Cardiac ventricle fibroblast (primary cell): ENCODE measurements at places on chromosomes 3 and 15. TPM values are rescaled to one million over a fixed set of nuclear protein-coding genes. Genes with fewer than 3 reads are reported as not detected.

The TRH gene
- total RNA-seq = not detected in 2 replicates

The EPB42 gene
- not detected in 2 replicates for total RNA-seq

The BCHE gene
- 1.9 and 2.9 TPM in 2 replicates for total RNA-seq

The CHP1 gene
- 164 and 200 TPM in 2 replicates for total RNA-seq

The GOLGA8J gene
- not detected in 2 replicates for total RNA-seq

The ACOX2 gene
- total RNA-seq = 21.7 and 24.2 TPM in 2 replicates

The ARID3B gene
- total RNA-seq = 0.29 and 0.44 TPM in 2 replicates

The RBP2 gene
- not detected in 2 replicates for total RNA-seq

The AGTR1 gene
- 19.3 and 20.5 TPM in 2 replicates for total RNA-seq

The UNC13C gene
- total RNA-seq = not detected in 2 replicates

The RFX7 gene
- total RNA-seq = 9.2 and 10.2 TPM in 2 replicates

The SEC22C gene
- total RNA-seq = 44.5 and 66.8 TPM in 2 replicates

The SH2D7 gene
- total RNA-seq = not detected in 2 replicates

The KLHL40 gene
- not detected in 2 replicates for total RNA-seq

The NCBP2 gene
- total RNA-seq = 45.1 and 49.7 TPM in 2 replicates

The SPINK8 gene
- total RNA-seq = not detected in 2 replicates

The NR1I2 gene
- total RNA-seq = not detected in 2 replicates

The TAGLN3 gene
- total RNA-seq = not detected in 2 replicates

The POPDC2 gene
- 3.8 TPM in 1 of 2 replicates, not detected in the other for total RNA-seq

The PDZRN3 gene
- total RNA-seq = 44.8 and 46.0 TPM in 2 replicates

The GOLGA8B gene
- total RNA-seq = 20.6 and 45.0 TPM in 2 replicates

The KNSTRN gene
- total RNA-seq = 6.9 and 9.6 TPM in 2 replicates

The PRR20G gene
- not detected in 2 replicates for total RNA-seq

The CHST13 gene
- total RNA-seq = not detected in 2 replicates

The CCDC13 gene
- total RNA-seq = 1.4 and 2.0 TPM in 2 replicates

The MYL3 gene
- total RNA-seq = 1.7 and 2.9 TPM in 2 replicates

The LDHAL6B gene
- total RNA-seq = not detected in 2 replicates

The RTP4 gene
- total RNA-seq = 1.6 and 3.0 TPM in 2 replicates

The SCG3 gene
- total RNA-seq = 0.05 TPM in 1 of 2 replicates, not detected in the other

The CLDN18 gene
- total RNA-seq = not detected in 2 replicates

The FILIP1L gene
- 15.9 and 16.0 TPM in 2 replicates for total RNA-seq

The CHST2 gene
- 90.7 and 95.0 TPM in 2 replicates for total RNA-seq

The PTPRG gene
- 98.6 and 101 TPM in 2 replicates for total RNA-seq

The CX3CR1 gene
- total RNA-seq = not detected in 2 replicates

The TM4SF18 gene
- total RNA-seq = 1.1 and 1.2 TPM in 2 replicates

The CPN2 gene
- total RNA-seq = not detected in 2 replicates

The WNT7A gene
- not detected in 2 replicates for total RNA-seq
